Suprapubic skin (tissue), 4 donors: ENCODE measurements at places on chromosomes 13 and 19. TPM values are rescaled to one million over a fixed set of nuclear protein-coding genes. Genes with fewer than 3 reads are reported as not detected.
A peak's percentile ranks its signal among the peaks of the same experiment; 100 is the strongest.

The C2CD4C gene
- total RNA-seq, result 2.3 TPM

DNA sequence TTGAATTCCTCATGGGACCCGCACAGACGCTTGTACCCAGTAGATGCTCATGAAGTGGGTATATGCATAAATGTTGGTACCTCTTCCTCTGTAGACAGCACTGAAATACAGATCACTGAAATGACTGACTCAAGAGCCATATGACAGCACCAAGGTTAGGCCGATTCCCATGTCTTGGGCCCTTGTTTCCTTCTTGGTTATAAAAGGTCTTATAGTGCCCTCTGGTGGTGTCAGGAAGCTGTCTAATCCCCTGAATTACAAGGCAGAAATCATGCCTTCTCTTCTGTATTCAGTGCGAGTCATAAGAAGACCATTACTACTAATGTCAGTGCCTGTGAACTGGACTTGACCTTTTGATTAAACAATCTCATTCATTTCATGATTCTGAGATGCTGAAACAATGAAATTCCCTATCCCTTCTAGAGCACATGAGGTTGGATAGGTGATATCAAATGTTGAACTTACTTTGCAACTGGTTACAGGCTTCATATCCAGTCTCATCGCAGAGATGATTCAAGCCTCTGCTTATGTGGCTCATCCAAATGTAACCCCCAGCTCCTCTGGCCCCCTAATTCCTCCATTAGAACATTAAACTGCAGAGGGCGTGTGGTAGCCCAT lies 59.7 kb downstream of the SPATA13 start:
- DNase-seq, result no peak

DNA sequence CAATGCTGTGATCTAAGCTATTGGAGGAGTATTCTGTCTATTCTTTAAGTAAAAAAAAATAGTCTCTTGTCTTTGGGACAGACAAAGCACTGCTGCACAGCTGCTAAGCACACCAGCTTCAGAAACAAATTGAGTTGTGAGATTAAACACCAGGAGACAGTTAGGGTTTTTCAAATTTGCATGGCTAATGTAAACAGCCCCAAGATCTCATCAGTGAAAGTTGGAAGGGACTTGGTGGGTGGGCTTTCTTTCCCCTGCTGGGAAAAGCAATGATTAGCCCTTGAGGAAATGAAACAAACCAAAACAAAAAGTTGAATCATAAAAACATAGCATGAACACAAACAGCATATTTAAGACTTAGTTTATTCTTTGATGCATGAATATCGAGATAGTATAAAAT lies 143.6 kb upstream of the SLITRK1 start:
- DNase-seq, result no peak

DNA sequence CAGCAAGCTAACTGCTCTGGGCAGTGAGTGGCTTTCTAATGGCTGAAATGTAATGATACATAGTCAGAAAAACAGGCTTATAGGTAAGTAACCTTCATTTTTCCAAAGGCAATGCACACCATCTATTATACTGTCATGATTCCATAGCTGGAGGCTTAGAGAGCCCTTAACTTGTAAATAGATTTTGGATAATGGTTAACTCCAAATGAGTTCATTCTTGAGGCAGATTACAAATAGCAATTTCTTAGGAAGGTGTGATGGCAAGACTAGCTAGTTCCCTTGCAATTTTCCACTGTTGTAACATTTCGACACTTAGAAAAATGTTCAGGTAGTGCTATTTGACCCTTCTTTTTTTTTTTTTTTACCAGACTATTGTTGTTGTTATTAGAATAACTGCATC lies 789.8 kb upstream of the PCDH9 start:
- DNase-seq, result no peak

DNA sequence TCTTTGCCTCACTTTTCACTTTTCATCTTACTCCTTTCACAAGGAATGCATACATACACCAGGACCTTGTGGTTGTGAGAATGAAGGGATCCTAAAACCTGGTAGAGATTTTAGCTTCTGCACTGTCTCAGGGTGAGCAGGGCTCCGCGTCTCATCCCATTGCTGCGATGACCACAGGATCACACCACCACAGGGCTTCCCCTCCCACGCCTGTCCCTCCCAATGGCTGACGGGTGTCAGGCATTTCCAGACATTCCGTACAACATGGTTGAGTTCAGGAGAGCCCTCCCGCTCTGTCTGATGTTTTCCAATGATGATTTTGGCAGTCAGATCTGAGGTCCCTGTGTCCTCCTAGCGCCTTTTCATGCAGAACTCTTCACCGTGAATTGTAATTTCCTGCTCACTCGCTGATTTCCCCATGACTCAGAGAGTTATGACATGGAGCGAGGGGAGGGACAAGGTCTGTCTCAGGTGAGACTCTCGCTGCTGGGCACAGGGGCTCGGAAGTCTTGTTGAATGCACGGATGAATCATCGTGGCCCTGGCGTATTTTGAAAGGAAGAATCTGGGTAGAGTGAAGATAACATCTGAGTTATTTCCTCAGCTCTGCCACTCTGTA lies 102.8 kb downstream of the TEX29 start:
- DNase-seq, result no peak

DNA sequence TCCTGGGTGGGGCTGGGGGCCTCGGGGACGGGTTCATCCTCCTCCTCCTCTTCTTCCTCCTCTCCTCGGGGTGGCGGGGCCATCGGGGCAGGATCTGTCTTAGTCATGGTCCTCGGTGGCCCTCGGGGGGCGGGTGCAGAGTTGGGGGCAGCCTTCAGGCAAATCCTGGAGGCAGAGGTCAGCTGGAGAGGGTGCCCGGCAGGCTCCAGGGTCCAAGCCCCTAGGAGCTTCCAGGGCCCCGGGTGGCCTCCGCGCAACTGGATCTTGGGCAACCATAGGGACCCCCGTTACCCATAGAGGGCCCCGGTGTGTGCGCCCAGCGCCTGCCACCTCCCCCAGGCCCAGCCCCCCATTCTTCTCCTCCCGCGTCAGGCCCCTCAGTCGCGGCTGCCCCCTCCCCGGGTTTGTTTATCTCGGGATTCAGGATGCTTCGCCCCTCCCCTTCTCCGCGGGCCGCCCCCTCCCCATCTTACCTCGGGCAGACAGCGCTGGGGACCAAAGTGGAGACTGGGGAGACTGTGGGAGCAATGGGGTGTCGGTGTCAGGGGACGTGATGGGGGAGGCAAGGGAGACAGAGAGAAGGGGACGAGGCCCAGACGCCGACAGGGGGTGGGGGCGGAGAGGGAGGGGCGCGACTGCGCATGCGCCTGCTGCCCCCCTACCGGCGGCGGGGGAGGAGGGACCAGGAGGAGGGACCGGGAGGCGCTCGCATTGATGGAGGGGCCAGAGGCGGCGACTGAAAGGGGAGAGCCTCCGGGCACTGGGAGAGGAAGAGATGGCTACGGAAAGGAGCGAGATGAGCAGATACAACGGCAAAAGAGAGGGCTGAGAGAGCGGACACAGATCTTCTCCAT lies at the start of gene CLIP3:
Gene CLIP3, minus strand, starts transcription at position 623 of the 854 bp plus-strand sequence. Its CDS starts 516 bp downstream, at position 107.
- peak; percentile 78 for DNase-seq

The SERPINE3 gene
- not detected for total RNA-seq

DNA sequence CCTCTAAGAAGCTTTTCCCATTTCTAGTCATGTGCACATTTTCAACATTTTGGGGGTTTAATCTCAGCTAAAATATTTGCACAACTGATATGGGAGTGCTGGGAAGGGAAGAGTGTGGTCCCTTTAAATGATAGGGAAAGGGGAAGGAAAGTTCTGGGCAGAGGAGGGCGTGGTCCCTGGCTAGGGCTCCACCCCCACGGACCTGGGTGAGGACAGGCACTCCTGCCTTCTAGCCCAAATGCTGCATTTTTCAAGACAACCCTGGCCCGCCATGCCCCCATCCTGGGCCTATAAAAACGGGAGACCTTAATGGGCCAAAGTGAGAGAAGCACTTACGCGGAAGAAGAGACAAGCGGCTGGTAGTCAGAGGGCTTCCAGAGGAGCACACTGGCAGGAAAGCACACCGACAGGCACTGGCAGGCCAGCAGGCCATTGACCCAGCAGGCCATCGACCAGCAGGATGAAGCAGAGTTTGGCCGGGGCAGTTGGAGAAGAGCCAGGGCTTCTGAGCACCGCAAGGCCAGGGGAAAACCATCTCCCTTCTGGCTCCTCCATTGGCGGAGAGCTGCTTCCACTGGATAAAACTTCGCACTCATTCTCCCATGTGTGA lies 266.7 kb downstream of the SPRY2 start:
- DNase-seq, result no peak

GRCh38 chr13:26996965-26997752 lies 174.5 kb downstream of the USP12 start:
- DNase-seq, result peak; percentile 21

- no peak for DNase-seq
Observed at GRCh38 chr19:10839114-10840050, 3.4 kb upstream of the TMED1 start.

DNA sequence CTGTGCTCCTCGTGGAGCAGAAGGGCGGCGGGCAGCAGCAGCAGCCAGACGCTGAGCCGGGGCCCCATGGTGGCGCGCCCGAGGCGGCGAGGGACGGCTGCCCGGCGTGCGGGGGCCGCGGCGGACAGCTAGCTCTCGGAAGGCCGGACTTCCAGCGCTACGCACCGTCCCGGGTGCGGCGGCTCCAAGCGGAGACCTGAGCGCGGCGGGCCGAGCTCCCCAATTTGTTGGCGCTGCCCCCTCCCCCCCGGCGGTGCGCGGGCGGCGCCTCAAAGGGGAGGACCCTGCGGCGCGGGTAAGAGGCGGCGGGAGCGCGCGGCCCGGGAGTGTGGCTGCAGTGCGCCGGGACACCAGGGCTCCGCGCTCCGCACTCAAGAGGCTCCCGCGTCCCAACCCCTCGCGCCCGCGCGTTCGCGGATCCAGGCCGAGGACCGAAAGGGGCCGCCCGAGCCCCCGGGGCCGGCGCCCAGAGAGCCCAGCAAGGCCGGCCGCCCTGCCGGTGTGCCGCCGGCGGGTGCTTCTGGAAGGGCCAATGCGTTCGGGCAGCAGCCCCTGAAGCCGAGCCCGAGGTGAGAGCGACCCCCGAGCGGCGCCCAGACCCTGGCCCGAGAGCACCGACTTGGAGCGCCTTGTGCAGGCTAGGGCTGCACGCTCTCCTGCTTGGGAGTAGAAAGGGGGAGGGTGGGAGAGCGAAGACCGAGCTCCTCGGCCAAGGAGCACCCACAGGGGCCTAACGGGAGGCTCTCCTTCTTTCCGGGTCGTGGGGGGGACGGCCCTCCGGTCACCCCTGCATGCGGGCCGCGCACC lies at the start of the genes COL4A1 and COL4A2:
Gene COL4A1, minus strand, starts transcription at position 198 of the 807 bp plus-strand sequence. Its CDS starts 130 bp downstream, at position 68.
Gene COL4A2, plus strand, starts transcription at position 325 of the 807 bp plus-strand sequence. CDS start 620 bp downstream, outside the sequence.
- DNase-seq, result no peak

- no peak for DNase-seq
Observed at GRCh38 chr13:50422181-50423148, 407.2 kb downstream of the KCNRG start.
